ENCODE measurements at places on chromosomes 13 and 19.
A peak's percentile ranks its signal among the peaks of the same experiment; 100 is the strongest.

- DNase-seq = no peak
These were observed 150.7 kb upstream of the SOX1 start for GRCh38 chr13:111916201-111916600.

- DNase-seq = peak; percentile 67
These were observed 19.3 kb downstream of the CCNE1 start for GRCh38 chr19:29831041-29831548.

DNA sequence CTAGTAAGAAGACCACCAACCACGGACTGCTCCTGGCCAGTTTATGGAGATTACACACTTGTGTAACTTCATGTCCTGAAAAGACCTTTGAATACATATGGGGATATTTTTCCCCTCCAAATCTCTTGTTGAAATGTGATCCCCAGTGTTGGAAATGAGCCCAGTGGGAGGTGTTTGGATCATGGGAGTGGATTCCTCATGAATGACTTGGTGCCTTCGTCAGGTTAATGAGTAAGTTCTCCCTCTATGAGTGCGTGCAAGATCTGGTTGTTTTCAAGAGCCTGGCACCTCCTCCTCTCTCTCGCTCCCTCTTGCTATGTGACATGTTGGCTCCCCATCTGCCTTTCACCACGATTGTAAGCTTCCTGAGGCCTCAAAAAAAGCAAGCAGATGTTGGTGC, 769.0 kb upstream of the SLITRK1 start:
- peak; percentile 50 for DNase-seq

DNA sequence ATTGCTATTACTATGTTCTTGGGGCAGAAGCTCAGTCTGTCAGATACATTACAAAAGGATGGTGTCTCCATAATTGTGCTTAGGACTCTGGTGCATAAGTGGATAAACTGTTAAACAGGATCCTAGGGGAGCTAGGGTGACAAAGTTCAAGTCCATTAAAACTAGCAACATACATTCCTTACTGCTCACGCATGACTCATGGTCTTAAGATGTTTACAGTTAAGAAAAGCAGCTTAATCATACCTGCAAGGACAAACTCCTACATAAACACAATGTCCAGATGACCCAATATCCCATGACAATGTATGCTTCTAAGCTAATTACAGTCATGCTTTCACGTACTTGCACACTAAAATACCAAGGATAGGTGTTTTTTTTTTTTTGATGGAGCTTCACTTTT, 3.5 kb upstream of the ZNF701 start:
- peak; percentile 62 for DNase-seq

- DNase-seq = peak; percentile 52
These were observed 2.6 kb upstream of the WIZ start for GRCh38 chr19:15452111-15453047.

- DNase-seq = no peak
These were observed 1248.9 kb downstream of the SLITRK5 start for GRCh38 chr13:88919970-88920628.

DNA sequence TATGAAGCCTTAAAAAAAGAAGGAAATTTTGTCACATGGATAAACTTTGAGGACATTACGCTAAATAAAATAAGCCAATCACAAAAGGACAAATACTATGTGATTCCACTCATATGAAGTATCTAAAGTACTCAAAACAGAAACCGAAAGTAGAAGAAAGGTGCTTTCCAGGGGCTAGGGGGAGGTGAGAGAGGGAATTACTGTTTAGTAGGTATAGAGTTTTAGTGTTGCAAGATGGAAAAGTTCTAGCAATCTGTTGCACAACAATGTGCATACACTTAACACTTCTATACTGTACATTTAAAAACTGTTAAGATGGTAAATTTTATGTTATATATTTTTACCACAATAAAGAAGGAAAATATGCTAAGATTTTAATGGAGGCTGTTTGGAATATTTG, 83.0 kb downstream of the POLR1D start:
- DNase-seq = no peak

- DNase-seq = no peak
These were observed 8.6 kb downstream of the EPN1 start for GRCh38 chr19:55683449-55684261.

- DNase-seq = no peak
These were observed 9.7 kb downstream of the ADAT3 start for GRCh38 chr19:1914826-1915341.

- no peak for DNase-seq
These were observed at the start of gene SHISA2 for GRCh38 chr13:26051657-26052311. SHISA2 (minus strand) TSS chr13:26052016; CDS start chr13:26050975, 1,041 bp downstream.

Measured in A172 (cell line).